ENCODE measurements at places on chromosomes 2 and 18. TPM values are rescaled to one million over a fixed set of nuclear protein-coding genes. Genes with fewer than 3 reads are reported as not detected.

Gene SLC19A3
- 0.63 TPM for polyA plus RNA-seq

Gene SFTPB
- polyA plus RNA-seq: 8.1 TPM

Gene WDR75
- polyA plus RNA-seq: 19.7 TPM

Gene GALR1
- not detected for polyA plus RNA-seq

Gene TMEM178A
- polyA plus RNA-seq: 4.4 TPM

All from aorta (tissue), 5 donors.